ENCODE measurements at places on chromosomes 11 and 22.

DNA sequence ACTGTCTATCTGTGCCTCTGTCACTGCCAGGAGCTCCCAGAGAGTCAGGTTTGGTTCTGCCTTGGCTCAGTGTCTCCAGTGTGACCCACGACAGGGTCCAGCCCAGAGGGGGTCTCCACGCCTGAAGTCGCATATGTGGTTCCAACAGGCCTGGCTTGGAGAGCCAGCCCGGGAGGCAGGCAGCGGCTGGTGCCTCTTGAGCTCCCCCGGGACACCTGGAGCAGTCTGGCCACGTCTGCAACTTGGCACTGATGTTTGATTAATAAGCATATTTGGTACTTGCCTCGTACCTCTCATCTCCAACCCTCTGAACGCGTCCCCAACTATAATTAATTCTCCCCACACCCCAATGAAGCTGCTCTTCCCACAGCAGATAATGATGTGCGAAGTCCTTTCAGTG, 31.7 kb upstream of the SHISAL1 start:
- no peak for DNase-seq

DNA sequence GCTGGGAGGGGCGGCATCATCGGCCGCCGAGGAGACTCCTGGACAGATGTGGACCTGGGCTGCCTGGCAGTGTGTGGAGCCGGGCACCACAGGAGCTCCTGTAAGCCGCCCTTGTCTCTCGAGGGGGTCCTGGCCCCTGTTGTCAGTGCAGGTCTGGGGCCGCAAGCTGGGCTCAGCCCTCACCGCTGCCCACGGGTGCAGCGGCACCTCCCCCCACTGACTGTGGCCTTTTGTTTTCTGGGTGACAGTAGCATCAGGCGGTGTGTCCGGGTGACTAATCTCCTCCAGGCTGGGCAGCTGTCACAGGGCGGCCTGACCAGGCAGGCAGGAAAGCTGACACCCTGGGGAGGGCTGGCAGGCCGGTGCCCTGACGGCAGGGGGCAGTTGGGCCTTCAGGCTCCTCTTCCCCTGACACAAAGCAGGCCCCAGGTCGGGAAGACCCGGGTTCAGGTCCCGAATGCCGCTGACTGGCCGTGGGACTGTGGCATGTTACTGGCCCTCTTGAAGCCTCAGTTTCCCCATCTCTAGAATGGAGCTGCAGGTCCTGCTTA, 16.3 kb downstream of the DGKZ start:
- no peak for DNase-seq

DNA sequence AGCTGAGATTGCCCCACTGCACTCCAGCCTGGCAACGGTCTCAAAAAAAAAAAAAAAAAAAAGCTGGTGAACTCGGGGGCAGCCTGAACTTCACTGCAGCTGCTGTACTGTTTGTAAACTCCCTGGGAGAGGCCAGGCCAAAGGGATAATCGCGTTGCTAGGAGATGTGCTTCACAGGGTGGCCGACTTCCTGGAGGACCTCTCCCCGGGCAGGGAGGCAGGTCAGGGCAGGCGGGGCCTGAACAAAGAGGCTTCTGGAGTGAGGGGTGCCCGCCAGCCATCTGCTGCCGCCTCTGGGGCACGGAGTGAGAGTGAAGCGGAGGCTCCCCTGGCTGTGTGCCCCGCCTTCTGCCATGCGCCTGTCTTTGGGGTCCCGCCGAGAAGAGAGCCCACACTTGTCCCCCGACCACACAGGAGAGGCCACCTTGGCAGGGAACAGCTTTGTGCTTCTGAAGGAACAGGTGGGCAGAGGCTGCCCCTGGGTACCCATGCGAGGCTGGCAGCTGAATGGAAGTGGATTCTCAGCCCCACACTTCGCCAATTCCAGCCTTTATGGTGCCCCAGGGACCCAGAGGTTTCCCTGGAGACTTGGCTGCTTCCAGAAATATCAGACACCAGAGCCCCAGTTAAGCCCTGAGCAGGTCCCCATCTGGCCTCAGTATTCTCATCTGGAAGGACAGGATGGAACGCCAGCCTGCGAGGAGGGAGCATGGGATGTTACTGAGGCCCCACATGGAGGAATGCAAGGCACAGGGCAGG, 29.6 kb downstream of the TMEM184B start:
- DNase-seq = no peak

- no peak for DNase-seq
Observed at GRCh38 chr11:2440646-2441045, 3.7 kb downstream of the TRPM5 start.

DNA sequence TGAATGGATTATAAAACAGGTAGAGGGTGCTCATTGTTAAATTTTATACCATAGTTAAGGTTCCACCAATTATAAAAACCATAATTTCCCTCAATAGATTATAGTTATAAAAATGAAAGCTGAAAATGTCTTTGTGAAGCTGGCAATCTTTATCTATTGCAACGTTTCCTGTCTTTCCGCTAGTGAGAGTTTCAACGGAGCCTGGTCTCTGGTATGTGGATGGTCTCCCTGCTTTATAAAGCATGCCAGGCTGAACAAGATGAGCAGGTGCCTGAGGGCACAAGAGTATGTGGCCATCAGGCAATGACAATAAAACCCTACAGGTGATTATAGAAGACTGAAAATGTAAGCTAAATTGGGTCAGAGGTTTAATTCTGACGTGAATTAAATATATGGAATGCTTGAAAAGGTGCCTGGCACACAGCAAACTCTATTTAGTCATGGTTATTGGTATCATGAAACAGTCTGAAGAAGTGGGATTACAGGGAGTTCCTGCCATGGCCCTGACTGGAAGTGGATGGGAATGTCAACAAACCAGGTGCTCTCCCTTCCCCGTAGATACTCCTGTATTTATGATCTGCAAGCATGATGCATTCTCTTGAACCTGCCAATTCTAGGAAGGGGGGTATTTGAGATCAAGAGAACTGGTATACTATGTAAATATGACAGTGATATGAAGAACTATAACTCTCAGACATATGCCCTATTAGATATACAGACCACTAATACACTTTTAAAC, 115.7 kb downstream of the ENTHD1 start:
- no peak for DNase-seq

GRCh38 chr11:44861849-44862557, 88.7 kb downstream of the TP53I11 start:
- peak; percentile 78 for DNase-seq

DNA sequence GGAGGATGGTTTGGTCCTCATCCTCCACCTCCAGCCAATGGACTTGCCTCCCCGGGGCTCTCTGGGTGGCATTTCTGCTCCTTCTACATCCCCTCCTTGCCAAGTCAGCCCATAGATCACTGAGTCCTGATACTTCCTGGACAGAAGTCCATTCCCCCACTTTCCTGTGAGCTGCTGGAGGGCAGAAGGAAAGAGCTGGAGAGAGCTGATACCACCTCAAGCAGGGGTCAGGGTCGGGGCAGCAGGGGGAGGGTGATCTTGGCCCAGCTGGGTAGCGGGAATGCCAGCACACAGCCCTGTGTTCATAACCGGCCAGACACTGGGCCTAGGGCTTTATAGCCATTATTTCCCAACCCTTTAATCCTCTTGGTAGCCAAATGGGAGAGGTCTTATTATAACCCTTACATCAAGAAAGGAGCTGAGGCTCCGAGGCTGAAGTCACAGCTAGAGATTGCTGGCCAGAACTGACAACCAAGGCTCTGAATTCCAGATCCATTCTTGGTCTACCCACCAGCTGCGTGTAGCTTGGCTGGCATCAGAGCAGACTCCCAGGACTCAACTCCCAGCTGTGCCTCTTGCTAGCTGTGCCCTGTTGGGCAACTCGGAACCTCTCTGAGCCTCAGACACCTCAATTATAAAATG, 39.9 kb downstream of the CD6 start:
- no peak for DNase-seq

DNA sequence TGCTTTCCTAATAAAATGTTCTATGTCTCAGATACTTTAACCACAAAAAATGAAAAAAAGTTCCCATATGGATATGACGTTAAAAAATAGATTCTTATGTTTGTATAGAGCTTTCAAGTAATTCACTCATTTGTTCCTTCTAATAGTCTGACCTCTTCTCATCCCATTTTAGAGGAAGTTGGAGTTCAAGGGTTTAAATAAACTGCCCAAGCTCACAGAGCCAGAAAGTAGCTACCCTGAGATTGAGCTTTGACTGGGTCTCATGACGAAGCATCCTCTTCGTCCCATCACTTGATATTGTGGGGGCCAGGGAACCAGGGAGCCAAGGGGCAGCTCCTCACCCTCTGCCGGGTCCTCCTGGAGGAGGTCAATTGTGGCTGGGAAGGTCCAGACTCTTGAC, 116.3 kb downstream of the CCDC81 start:
- DNase-seq = no peak

GRCh38 chr11:1353383-1354124, 36.2 kb upstream of the BRSK2 start:
- DNase-seq = no peak
